ENCODE measurements at places on chromosomes 5 and 9.
A peak's percentile ranks its signal among the peaks of the same experiment; 100 is the strongest.

- no peak for ATAC-seq
Measured at GRCh38 chr5:101385276-101385675, 482.2 kb upstream of the ST8SIA4 start.

DNA sequence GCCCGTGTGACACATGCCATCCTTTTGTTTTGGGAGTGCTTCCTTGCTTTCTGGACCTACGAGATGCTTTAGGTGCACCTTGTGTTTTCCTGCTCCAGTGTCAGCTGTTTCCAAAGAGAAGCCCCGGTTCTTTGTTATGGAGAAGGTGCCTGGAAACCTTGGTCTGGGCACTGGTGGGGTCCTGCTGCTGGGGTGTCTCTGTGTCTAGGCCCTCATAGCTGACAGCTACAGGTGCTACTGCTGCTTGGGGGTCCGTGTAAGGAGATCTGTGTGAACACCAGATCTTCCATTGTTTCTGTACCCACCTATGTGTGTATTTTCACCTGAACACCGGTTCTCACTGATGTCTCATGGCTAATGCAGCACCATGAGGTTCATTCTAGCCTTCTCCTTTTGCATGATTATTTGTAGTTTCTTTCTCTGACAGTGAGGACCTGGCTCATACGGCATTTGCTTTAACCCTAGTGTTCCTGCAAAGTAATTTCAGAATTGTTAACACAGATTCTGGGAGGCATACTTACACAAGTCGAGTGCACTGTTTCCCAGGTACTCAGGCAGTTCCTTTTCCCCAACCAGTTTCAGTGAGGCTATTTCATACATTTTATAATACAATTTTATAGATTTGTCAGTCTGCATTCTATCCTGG lies 13.2 kb upstream of the FAM120AOS start:
- ATAC-seq, result peak; percentile 15

- no peak for ATAC-seq
Measured at GRCh38 chr9:9846557-9846956, 766.2 kb downstream of the PTPRD start.

DNA sequence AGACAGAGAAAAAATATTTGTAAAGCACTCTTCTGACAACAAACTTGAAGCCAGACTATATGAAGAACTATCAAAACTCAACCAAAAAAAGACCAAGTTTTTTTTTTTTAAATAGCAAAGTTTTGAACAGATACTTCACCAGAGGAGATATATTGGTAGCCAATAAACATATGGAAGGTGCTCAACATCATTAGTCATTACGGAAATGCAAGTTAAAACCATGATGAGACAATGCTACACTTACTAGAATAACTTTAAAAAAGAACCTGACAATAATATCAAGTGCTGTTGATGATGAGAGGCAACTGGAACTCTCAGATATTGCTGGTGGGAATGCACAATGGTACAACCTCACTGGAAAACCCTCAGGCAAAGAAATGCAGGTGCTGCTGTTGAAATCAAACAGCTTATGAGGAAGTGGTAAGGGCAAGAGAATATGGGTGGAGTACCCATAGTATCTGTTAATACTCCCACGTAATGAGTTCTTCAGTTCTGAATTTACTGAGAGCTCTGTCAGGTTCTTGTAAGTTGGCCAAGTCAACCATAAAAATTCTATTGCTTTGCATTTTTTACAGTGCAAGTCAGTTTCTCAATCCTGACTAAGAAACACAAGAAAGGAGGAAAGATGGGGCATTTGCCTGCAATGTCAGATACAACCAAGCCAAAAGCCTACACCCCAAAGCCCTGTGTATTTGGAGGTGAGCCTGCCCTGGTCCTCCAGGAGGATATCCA lies 87.3 kb upstream of the GNAQ start:
- peak; percentile 90 for ATAC-seq

DNA sequence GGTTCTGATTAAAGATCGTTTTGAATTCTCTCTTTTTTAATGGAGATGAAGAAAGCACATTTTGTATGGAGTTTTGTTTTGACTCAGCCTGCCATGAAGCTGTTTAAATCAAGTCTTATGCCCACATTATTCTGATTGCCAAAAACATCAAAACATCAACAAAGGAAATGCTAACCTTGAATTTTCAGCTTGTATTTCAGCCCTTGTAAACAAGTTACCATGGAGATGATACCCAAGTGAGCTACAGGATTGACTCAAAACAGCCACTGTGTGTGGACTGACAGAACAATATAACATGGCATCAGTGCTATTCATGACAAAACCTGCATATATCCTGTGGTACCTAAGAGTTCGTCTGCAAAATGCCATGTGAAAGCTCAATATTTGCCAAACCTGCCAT lies 1581.0 kb downstream of the MAT2B start:
- ATAC-seq, result no peak

- ATAC-seq, result no peak
Measured at GRCh38 chr5:20555034-20555433, 567.0 kb upstream of the CDH18 start.

DNA sequence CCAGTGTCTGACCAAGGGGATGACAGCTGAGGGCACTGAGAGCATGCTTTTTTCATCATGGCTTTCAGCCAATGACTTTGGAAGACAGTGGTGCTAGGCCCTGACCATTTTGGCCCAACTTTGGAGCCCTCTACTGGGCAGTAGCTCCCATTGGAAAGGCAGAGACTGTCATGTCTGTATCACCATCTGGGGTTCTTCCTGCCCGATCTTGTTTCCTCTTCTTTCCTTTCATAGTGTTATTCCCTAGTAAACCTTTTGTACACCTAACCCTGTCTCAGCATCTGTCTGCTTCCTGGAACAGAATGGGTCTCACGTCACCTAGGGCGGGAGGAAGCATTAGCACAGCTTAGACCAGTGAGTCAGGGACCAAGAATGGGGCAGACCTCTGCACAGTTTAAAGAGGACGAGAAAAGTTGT lies 97.4 kb upstream of the MAST4 start:
- ATAC-seq, result peak; percentile 100

- ATAC-seq, result no peak
Measured at GRCh38 chr5:127492854-127493738, 24.3 kb upstream of the PRRC1 start.

GRCh38 chr9:72888067-72888466 lies 64.8 kb downstream of the ALDH1A1 start:
- no peak for ATAC-seq

DNA sequence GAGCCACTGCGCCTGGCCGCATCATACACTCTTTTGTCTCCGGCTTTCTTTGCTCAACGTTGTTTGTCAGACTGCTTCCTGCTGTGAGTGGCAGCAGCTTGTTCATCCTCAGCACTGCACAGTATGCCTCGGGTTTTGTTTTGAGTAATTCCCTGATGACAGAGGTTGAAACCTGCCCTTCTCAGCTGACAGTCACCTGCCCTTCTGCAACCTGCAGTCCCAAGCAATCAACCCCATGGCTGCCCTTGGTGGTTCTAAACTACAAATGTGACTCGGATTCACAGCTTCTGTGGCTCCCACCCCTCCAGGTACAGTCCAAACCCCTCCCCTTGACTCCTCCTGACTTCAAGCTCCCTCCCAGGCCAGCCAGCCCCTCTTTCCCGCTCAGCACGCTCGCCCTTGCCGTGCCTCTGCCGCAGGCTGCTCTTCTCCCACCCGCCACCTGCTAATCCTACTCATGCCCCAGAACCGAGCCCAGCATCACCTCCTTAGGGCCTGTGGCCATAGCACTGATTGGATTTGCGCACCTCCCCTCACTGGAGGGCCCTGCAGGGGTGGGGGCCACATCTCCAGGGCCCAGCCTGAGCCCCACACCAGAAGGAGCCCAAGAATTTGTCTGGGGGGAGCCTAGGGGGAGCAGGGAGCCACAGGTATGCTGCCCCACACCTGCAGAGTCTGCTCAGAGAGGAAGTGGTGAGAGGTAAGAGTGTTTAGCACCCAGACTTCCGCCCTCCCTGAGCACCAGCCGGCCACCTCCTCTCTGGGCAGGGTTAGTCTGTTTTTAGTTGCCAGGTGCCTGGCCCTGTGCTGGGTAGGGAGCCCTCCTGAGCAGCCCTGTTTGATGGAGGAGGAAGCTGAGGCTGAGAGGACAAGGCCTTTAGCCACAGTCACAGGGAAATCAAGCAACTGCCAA lies 10.1 kb downstream of the EEIG1 start:
- peak; percentile 53 for ATAC-seq

DNA sequence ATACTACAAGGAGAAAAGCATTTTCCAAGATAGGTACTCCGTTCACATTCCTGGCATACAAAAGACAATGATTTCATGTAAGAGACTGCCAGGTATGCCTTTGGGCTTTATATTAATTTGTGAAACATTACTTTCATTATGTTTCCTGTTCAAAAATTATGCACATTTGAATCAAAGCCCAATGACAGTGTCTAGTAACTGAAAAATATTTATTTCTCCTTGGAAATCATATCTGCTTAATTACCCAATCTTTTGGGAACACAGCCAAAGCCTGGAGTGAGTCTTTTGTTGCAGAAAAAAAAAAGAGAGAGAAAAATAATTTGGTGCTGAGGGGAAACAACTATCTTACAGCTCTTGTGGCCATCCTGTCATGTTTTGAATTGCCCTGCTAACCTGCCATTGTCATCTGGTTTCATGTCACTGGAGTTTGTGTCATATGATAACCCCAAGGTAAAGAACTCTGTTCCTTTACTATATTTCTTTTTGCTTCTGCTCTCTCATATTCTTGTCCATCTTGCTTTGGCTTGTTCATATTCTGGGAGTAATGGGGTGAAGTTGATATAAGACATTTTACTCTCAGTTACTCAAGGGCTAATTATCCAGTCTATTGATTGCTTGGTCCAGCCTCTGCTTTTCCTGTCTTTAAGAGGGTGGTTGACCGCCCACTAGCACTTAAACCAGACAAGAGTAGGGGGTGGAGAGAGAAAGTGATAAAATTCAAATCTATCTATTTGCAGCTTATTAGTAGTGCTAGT lies 238.3 kb upstream of the NUDT12 start:
- no peak for ATAC-seq

DNA sequence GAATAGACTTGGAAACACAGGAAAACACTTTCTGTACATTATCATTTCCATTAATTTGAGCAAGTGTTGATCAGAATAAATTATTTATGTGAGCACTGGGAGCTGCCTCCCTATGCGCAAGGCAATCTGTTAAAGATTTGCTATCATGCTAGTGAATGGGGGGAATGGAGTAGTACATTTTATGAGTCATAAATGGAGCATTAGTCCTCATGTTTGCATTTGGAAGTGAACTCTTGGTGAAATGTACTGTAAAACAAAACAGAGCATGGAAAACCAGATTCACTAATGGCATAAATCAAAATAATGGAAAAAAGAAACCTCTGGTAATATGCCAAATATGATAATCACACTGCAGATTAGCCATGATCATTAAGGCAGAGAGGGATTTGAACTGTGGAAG lies 40.5 kb upstream of the TMC1 start:
- ATAC-seq, result no peak

DNA sequence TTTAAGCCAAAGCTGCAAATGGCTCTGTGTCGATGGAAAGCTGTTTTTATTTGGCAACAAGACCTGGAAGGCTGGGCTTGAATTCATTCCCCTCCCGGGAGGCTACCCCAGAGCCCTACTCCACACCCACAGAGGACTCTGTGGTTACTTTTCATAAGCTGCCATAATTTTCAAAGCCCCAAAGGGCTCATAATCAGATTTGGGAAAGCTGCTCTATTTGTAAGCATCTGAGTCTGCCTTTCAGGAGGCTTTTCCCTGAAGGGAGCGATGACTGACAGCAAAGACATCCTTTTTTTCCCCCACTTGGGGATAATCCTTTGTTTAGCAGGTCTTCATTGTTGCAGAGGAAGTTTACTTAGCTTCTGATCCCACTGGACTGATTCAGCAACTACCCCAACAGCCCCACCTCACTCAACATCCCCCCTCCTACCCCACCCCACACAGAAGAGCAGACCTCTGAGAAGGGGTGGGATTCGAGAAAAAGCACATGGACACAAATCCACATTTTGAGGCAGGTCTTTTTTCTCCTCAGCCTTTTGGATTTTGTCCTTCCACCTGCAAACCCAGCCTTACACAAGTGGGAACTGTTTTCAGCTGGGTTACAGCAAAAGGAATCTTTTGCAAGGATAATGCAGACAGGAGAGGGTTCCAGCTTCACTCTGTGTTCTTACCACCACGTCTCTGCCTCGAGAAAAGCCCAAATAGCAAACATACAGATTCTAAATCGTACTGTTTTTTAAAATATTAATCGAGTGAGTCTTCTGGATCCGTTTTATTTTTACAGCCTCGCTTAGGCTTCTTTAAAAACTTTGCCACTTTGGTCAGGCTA lies 244.4 kb upstream of the TUT7 start:
- no peak for ATAC-seq

- ATAC-seq, result no peak
Measured at GRCh38 chr9:13529321-13530104, 250.0 kb upstream of the MPDZ start.

DNA sequence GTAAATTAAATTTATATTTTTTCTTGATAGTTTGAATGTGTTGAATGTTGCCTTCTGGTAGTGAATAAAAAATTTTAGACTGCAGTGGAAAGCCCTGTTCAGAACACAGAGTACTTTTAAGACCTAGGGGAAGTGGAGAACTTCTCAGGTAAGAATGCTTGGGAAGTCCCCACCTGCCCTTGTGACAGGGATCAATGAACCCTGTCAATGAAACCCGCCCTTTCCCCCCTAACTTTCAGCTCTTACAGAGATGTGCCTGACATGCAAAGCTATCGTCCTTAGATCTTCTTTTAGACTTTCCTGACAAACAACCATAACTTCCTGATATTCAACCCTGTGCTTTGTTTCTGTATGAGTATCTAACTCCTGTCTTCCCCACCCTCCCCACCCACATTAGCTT lies 562.7 kb downstream of the TLE4 start:
- peak; percentile 63 for ATAC-seq

GRCh38 chr5:156359476-156359875 lies 32.5 kb downstream of the SGCD start:
- ATAC-seq, result no peak

- ATAC-seq, result no peak
Measured at GRCh38 chr5:175873088-175873454, 1.7 kb downstream of the CPLX2 start.

- ATAC-seq, result no peak
Measured at GRCh38 chr5:25099538-25099937, 454.8 kb upstream of the CDH10 start.

- peak; percentile 95 for ATAC-seq
Measured at GRCh38 chr5:140259500-140259899, 43.4 kb downstream of the PFDN1 start.

- ATAC-seq, result no peak
Measured at GRCh38 chr5:167280111-167280510, 1011.3 kb upstream of the WWC1 start.

GRCh38 chr9:131657940-131658339 lies 81.9 kb downstream of the RAPGEF1 start:
- peak; percentile 2 for ATAC-seq

DNA sequence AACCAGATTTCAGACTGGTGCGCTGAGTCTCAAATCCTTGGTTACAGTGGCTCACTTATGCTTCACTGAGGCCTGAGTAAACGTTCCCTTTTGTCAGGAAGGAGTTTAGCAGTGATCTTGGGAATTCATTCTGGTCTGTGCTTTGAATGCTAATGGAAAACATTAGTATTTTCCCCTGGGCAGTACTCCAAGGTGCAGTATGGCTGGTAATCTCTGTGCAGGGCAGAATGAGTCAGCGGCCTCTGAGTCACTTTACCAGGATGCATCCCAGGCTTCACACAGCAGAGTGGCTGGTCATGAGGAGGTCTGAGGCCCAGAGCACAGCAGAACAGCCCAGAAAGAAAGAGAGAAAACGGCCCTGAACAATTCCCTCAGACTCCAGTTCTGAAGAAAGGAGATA lies 54.0 kb downstream of the PCA3 start:
- ATAC-seq, result peak; percentile 99
